ENCODE measurements at places on chromosomes 12 and 14. TPM values are rescaled to one million over a fixed set of nuclear protein-coding genes. Genes with fewer than 3 reads are reported as not detected.

The DIO2 gene
- 17.8 TPM for total RNA-seq

The GALNT8 gene
- total RNA-seq: 1.7 TPM

The NFE2 gene
- total RNA-seq: 0.32 TPM

The GZMB gene
- not detected for total RNA-seq

The POTEG gene
- total RNA-seq: not detected

The SLC6A13 gene
- not detected for total RNA-seq

The FAM186B gene
- under 0.01 TPM for total RNA-seq

The RTL1 gene
- not detected for total RNA-seq

The HCAR3 gene
- total RNA-seq: not detected

The METTL3 gene
- 64.4 TPM for total RNA-seq
